ENCODE measurements at places on chromosomes 5 and 9.

- DNase-seq = no peak
Observed at GRCh38 chr9:110258690-110259091, 2.4 kb upstream of the TXN start.

DNA sequence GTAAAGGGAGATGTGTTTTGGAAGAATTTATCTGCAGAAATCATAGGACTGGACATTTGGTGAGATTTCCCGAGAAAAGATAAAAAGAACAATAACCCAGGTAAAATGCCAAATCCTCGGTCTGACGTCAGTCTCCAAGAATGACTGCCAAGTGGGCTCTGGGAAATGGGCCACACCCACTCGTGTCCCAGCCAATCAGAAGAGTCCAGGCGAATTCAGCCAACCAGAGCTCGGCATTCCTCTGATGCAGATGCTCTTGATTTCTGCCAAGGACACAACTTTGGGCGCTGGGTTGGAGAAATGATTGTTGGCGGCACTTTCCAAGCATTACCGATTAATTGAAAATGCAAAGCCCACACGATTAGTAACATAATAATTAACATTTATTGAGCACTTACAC lies 73.3 kb downstream of the FGF18 start:
- no peak for DNase-seq

DNA sequence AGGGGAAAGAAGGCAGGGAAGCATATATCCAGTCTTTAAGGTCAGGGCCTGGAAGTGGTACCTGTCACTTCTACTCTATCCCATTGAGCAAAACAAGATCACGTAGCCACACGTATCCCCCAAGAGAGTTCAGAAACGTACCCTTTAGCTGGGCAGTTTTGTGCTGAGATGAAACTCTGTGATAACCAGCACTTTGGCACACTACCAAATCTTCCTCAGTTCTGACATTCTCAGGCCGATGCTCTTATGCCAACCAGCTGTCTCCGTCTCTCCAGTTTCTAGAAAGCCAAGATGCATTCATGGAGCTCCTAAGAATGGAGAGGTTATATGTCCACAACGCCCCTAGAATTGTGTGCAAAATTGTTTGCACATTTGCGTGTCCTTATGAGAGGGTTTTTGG lies 176.6 kb upstream of the MSX2 start:
- DNase-seq = no peak

DNA sequence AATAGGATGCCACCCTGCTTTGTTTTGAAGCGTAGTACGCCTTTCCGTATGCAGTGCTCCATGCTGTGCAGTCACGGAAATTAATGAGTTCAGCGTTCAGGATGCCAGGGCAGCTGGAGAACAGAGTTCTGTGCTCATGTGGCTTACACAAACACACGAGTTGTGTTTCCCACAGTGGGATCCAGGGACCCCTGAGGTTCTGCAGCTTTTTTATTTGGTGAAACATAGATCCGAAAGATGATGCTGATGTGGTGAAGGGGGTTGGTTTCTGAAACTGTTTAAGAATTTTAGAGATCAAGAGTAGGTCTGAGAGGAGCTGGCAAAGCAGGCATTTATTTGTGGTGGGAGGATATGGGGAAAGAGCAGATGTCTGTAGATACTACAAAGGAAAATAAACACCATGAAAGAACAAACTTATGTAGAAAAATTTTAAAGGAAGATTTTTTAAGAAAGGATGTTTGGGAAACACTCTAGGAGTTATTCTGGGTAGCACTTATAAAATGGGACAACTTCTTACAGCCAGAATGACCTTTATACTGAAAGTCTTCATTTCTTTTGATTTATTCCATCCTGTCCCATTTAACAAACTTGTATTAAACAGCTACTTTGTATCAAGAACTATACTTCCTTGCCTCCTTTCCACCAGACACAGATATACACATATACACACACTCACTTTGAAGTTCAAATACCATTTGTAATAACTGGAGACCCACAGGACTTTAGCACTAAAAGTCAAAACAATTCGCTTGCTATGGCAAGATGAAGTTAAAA lies 52.7 kb downstream of the ITGA1 start:
- DNase-seq = no peak

DNA sequence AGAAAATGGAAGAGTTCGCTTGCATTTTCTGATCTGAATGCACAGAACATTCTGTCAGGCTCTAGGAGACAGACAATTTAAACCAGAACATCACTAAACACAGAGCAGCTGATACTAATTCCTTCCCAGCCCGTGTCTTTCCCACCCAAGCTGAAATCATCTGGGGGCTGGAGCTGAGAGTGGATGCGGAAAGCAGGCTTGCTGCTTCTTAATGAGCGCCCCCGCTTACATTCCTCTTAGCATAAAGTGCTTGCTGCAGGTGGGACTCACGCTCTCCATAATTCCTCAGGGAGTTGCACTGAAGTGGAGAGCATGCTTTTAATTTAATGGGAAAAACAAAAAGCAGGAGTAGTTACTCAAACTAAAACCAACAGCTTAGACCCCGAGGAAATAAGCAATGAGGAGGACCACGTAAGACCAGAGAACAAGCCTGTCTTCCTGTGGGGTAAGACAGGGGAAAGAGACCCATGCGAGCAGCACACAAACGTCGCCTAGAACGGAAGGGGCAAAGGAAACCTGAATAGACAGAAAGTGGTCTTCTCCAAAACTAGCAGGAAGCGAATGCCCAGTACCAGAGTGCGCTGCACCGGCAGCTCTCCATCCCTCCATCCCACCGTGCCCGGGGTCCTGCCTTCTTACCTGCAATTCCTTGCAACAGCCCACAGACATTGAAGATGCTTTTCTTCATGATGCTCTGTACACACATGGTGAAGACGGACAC lies 139.3 kb downstream of the LHFPL2 start:
- DNase-seq = no peak

- DNase-seq = no peak
Observed at GRCh38 chr5:33114361-33114760, 326.4 kb upstream of the TARS1 start.

GRCh38 chr9:14313378-14313940 lies 482 bp downstream of the NFIB start:
- DNase-seq = no peak

All from epithelial cell of proximal tubule (primary cell).